Posterior vena cava (tissue), 2 donors: ENCODE measurements at places on chromosomes 5 and 9. TPM values are rescaled to one million over a fixed set of nuclear protein-coding genes. Genes with fewer than 3 reads are reported as not detected.

DNA sequence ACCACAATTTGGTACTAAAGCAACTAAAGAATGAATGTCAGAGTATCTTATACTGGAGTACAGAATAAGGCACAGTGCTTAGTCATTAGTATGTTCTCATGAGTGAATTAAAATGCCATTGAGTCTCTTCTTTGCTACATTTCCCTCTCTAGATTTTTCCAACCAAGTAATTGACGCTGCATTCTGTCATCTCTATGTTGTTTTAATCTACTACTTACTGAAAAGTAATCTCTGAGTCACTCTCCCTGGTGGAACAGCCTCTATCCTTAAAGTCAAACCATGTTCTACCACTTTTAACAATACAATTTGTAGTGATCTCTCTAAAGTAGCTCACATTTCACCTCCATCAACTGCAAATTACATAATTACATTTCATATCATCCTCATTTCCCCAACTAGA lies 495.1 kb downstream of the CDH18 start:
- DNase-seq, result no peak

- peak; percentile 84 for DNase-seq
Observed at GRCh38 chr9:137694962-137695875, 76.4 kb downstream of the EHMT1 start.

GRCh38 chr9:137168904-137169856 lies 671 bp downstream of the LRRC26 start:
- DNase-seq, result no peak

DNA sequence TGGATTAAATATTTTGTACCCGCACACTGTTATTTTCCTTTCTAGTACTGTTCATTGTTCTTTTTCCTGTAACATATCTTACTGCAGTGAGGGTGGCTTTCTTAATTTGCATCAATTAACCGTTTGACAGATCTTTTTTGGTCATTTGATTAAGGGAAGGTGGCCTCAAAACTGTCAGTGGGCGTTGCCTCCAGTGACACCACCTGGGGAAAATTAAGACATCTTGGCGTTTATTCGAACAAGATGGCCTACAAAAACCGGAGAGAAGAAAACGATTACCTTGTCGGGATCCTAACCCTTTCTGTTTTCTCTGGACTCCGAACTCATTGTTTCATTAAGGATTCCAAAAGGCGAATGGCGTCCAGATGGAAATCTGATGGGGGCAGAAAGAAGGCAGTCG lies 2.0 kb downstream of the BASP1 start:
- no peak for DNase-seq

SNCAIP gene
- 3.8 TPM for total RNA-seq

C1QTNF3 gene
- total RNA-seq, result 31.3 TPM

DNA sequence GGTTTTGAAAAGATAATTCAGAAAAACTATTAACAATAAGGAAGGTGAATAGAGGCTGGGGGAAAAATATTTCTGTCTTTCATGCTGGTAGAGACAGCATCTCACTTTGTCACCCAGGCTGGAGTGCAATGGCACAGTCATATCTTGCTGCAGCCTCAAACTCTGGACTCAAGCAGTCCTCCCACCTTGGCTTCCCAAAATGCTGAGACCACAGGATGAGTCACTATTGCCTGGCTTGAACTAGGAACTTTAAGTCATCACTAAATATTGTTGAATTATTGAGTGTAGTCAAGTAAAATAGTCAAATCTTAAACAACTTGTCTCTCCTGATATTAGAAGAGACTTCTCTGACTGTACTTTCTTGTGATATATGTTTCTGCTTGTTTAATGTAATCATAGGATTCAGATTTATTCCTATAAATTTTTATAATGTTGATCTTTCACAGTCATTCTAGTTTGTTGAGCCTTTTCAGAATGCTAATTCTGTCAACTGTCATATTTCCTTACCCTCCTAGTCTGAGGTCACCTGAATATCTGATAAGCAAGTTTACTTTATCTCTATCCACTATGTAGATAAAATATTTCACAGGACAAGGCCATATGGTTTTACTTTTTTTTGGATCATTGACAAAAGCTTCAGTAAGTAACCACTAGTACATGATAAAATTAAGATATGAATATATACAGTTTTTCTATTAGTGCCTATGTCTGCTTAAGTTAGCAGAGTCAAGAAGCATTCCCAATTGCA lies 1696.5 kb downstream of the MAT2B start:
- DNase-seq, result no peak

C5orf52 gene
- total RNA-seq, result not detected

DNA sequence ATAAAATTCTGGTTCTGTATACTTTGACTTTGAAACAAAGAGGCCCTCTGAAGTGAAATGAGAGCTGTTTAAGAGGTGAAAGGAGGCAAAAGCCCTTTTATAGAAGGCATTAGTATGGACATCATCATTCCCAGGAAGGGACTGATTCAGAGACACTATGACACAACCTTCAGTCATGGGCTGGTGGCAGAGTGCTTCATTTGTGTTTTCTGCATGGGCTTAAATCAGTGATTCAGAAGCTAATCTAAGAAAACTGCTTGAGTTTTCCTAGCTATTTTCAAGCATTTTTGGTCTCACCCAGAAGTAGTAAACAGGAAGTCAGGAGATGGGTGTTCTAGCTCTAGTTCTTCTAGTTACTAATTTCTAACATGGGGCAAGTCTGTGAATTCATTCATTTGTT lies 288.9 kb downstream of the TRPM3 start:
- DNase-seq, result no peak

CDKN2B-AS1 gene
- 0.65 TPM for total RNA-seq

ARID3C gene
- not detected for total RNA-seq

DNAH5 gene
- 0.57 TPM for total RNA-seq

BRD9 gene
- 28.6 TPM for total RNA-seq

GRCh38 chr5:100188778-100189177 lies 346.4 kb upstream of the FAM174A start:
- no peak for DNase-seq

SEC61B gene
- 108 TPM for total RNA-seq

DNA sequence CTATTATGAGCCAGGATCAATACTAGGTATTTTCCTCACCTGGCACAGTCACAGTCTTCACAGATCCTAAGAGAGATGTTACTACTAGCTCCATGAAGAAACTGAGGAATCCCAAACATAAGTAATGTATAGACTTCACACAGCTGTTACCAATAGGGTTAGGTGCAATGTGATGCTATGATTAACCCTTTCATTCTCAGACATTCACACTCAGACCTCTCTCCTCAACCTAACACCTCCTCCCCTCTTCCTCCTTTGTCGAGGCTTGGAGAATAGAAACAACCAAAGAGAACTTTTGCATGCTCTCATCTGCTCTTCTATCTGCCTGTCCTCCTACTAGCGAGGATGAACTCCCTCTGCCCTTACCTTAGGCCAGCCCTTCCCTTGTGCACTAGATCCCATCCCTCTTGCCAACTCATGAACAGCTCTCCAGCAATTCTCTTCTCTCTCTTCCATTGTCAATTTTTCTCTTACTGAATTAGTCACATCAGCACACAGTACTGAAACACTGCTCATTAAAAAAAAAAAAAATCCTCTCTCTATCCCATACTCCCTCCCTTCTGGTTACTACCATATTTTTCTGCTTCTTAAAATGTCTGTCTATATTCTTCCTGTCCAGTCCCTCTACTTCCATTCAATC lies 47.7 kb downstream of the MAPKAP1 start:
- DNase-seq, result no peak

KCNV2 gene
- not detected for total RNA-seq

IL13 gene
- 0.29 TPM for total RNA-seq

DNA sequence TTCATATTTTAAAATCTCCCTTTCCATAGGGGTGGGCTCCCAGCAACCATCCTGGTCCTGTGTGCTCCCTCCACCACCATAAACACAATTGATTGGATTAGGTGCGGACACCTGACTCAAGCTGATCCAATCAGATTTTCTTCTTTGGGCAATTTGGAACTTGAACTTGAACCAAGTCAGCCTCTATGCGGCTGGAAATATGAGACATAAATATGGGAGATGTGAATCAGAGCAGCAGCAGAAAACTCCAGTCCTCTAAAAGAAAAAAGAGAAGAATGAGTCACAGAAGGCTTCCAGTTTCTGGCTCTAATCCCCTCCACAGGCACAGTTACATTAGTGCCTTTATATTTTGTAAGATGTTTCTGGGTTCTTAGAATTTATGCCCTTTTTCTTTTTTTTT lies 306.6 kb downstream of the MLLT3 start:
- no peak for DNase-seq

- no peak for DNase-seq
Observed at GRCh38 chr5:160262151-160263074, 33.1 kb downstream of the FABP6 start.

DNA sequence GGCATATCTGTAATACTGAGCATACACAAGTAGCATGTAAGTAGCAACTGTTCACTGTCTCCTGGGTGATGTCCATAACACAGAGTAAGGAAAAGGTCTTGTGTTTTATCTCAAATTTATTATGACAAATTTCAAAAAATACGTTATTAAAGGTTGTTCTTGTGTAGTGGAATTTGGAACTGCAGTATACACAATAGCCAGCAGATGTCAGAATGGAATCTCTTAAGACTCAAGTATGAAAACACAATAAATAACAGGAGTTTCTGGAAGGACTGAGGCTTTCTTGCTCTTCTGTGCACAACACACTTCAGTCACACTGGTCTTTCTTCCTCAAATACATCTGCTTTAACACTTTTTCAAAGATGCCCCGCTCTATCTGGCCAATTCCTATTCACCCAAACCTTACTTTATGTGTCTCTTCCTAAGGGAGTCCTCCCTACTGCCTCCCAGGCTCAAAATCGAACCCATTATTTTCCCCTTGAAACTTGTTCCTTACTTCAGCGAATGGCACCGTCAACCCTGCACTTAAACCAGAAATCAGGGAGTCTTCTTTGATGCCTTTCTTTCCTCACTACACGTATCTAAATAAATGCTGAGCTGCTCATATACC lies 6.5 kb upstream of the FBXO10 start:
- no peak for DNase-seq

PDZD2 gene
- total RNA-seq, result 4.1 TPM
